A549 treated with ZK216348 at 1 μM for 4 hours (cell line): ENCODE measurements at places on chromosomes 7 and 10. TPM values are rescaled to one million over a fixed set of nuclear protein-coding genes. Genes with fewer than 3 reads are reported as not detected.

The CLDN3 gene
- 0.58 to 4.4 TPM (median 3.2 TPM) in 5 replicates for total RNA-seq

The LIPM gene
- not detected in 5 replicates for total RNA-seq

The NPTX2 gene
- total RNA-seq: 0.08 to 0.24 TPM (median 0.14 TPM) in 5 replicates

The ZNF518A gene
- 3.8 to 9.3 TPM (median 6.8 TPM) in 5 replicates for total RNA-seq

The NACAD gene
- 0.14 to 0.39 TPM (median 0.35 TPM) in 5 replicates for total RNA-seq

The SYNPO2L gene
- total RNA-seq: not detected in 5 replicates

The UPK3BL1 gene
- 5.6 to 14.5 TPM (median 11.7 TPM) in 5 replicates for total RNA-seq

The ANLN gene
- 49.7 to 92.3 TPM (median 68.9 TPM) in 5 replicates for total RNA-seq

The FKBP6 gene
- not detected in 5 replicates for total RNA-seq

The COL13A1 gene
- 0.29 to 0.60 TPM (median 0.40 TPM) in 5 replicates for total RNA-seq
